Fibroblast of skin of abdomen (primary cell): ENCODE measurements at places on chromosomes 1 and 21.

- DNase-seq: no peak
Observed at GRCh38 chr1:151512801-151513625, 1.8 kb downstream of the CGN start.

- DNase-seq: peak; percentile 55
Observed at GRCh38 chr1:231138236-231138635, 23.6 kb upstream of the TRIM67 start.

DNA sequence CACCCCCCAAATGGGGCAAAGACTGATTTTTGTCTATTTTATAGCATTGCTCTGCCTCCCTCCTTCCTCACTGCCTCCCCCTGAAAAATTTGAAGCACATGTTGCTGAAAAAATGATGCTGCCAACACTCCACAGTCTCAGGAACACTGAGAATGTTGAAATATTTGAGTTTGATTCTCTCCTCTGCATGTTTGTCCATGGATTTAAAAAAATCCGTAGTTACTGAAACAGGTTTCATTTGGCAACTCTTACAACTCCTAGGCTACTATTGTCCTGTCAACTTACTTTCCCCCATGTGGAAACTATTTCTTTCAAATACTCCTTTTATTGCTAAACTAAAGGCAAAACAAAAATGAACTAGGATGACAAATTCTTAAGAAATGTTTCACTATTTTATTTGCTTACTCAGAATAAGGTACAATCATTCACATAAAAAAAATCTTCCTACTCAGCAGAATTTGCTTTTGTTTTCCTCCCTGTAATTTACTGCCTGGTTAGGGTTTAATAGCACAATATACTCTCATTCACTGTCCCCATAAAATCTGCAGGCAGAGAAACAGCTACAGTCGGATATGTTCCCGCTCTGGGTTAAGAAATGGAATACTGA lies 50.2 kb downstream of the C21orf91 start:
- DNase-seq: no peak

DNA sequence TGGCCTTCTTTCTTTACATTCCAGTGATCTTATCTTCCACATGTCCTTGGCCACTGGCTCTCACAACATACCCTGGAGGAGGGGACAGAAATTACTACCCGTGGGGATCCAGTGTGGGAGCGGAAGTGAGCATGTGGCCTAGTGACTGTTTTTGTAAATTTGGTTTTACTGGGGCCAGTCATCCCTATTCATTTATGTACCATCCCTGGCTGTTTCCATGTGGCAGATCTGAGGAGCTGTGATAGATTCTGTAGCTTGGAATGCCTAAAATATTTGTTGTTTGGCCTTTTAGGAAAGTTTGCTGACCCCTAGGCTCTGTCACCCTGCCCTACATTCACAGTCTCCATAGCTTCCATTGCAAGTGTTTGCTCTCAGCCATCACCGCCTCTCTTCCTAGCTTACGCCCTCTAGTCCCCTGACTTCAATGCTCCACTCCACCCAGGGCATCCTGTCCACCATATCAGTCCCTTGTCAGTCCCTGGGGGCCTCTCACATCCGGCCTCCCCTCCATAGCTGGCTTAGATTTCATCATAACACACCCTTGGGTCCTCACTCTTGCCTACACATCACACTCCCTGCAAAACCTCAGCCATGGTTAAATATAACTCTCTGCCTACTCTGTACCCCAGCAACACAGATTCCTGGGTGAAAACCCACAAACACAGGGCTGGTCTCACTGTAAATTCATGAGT lies 25.8 kb downstream of the DHCR24 start:
- no peak for DNase-seq

DNA sequence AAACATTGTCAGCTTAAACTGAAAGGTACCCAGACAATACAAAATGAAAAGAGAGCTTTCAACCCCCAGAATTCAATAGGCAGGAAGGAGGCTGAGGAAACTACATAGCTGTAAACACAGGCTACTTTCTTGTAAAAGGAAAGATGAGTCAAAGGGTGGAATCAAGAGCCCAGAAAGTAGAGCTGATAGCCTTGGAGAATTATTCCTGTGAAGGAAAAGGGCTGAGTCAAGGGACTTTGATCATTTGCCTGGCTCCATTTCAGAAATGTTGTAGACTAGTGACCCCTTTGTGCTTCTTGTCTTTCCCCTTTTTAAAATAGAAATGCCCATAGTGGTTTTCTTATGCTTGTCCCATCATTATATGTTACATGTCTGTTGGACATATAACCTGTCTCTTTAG lies 597.6 kb downstream of the ADGRL2 start:
- DNase-seq: peak; percentile 12

DNA sequence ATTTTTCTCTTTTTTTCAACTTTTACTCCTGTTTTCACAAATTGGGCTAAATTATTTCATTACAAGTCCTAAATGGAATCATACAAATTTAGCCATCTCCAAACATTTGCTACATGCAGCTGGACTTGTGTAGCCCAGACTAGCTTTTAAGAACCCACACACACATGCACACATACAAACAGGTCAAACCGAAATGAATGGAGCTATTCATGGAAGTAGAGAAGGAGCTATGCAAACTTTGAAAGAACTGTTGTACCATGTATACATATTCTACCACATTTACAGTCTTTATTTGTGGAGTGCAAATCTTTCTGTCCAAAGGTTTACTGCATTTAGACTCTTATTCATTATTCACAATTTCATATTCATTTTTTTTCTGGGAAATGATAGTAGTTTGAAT lies 189.1 kb upstream of the RNPC3 start:
- no peak for DNase-seq

DNA sequence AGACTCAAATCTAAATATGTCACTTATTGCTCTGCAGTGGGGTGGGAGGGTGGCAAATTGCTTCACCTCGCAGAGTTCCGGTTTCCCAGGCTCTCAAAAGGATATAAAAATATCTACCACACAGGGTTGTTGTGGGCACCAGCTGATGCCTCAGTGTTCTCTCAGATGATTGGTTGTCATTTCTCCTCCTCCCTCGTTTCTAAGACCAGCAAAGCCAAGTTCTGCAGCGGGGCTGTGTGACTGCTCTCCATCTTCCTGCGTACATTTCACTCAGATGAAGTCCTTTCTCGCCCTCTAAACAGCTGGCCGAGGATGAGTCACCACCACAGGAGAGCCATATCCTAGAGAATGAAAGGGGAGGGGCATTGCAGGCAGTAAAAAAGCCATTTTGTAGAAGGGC lies 35.0 kb upstream of the VWA5B1 start:
- peak; percentile 77 for DNase-seq

DNA sequence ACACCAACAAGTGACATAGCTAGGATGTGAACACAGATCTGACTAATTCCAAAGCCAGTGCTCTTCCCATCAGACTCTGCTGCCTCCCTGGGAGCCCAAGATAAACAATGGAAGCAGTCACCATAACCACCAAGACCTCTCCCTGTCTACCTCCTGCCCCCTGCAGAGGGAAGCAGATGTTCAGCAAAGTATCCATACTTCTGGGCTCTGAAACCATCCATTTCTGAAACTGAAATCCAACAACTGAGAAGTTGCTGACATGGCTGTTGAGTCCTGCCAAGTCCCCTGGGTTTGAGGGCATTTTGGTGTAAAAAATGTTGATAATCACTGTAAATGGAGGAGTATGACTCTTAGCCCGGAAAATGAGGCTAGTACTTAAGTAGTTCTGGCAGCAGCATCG lies 102.1 kb downstream of the TYW3 start:
- DNase-seq: peak; percentile 83

- peak; percentile 25 for DNase-seq
Observed at GRCh38 chr1:15758953-15759661, 512 bp downstream of the FBLIM1 start.

GRCh38 chr1:24294716-24295371 lies 24.3 kb upstream of the GRHL3 start:
- DNase-seq: peak; percentile 67

- DNase-seq: no peak
Observed at GRCh38 chr1:117586747-117587498, 18.9 kb upstream of the TENT5C start.

DNA sequence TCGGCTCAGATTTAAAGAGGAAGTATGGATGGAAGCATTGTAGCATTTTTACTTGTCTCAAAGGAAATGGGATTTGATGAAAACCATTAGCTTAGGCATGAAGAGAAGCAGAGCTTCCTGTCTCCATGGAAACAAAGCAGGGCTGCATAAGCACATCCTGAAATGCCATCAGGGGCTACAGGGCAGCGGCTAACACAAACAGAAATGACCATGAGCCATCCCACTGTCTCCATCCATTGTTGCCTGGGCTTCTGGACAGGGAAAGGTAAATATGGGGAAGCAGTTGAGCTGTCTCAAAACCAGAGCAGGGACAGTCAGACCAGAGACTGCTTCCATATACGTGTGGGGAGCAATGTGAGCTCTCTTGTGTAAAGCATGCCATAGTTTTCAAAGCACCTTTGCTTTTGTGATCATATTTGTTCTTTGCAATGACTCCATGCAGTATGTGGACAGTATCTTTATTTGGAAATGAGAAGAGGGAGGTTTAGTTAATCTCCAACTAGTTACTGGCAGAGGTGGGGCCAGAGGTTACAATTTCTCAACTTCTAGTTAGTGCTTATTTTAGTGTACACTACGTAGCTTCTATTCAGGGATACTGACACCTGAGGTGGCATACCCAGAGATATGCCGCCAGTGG lies 176.1 kb downstream of the CACNA1E start:
- no peak for DNase-seq

GRCh38 chr1:191669629-191670028 lies 488.6 kb upstream of the RGS18 start:
- DNase-seq: peak; percentile 19

GRCh38 chr1:231188072-231188471 lies 26.2 kb downstream of the TRIM67 start:
- DNase-seq: no peak

GRCh38 chr1:186016856-186017255 lies 282.7 kb downstream of the HMCN1 start:
- no peak for DNase-seq

DNA sequence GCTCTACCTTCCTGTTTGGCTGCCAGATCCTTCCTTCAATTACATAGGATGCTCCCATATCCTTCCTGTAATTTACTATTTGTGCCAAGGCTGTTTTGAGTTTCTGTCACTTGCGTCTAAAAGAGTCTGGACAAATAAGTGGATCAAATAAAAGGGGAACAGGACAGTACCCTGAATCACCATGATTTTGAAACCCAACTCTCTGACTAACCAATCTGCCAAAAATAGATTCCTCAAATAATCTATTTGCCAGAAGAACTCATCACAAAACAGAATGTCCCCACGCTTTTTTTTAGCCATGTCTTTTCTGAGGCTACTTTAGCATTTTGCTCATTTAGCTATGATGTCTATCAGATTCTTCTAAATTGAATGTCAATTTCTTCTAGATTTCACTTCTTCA lies 392.6 kb downstream of the NTNG1 start:
- no peak for DNase-seq

GRCh38 chr21:25708467-25709065 lies 26.1 kb downstream of the ATP5PF start:
- peak; percentile 42 for DNase-seq

DNA sequence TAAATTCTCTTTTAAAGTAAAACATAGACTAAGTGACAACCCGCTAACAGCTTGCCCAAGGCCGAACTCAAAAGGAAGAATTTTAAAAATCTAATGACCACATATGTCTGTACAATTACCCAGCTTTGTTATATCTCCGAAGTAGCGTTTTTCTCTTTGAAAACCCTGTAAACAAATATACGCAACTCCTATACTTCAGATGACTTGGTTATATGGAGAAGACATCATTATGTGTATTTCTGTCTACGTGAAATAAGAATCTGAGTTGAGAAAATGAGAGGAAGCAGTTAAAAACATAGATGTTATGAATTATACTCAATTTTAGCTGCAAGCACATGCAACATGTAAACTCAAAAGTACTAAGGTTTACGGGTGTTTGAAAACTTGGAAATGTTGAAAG lies 2.0 kb downstream of the PBX1 start:
- DNase-seq: no peak

DNA sequence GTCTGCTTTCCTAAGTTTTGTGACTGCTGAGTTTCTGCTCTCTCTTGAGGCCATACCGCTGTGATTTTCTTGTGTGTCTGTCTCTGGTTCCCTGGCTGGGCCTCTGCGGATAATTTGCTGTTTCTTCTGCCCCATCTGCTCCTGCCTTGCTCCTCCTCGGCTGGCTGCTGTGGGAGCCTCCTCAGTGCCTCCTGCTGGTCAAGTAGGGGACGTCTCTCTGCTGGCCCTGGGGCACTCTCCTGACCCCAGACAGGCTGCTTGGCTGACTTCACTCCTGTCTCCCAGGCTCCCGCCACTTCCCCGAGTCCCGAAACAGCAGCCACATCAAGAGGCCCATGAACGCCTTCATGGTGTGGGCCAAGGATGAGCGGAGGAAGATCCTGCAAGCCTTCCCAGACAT lies 28.5 kb downstream of the ETNK2 start:
- no peak for DNase-seq

DNA sequence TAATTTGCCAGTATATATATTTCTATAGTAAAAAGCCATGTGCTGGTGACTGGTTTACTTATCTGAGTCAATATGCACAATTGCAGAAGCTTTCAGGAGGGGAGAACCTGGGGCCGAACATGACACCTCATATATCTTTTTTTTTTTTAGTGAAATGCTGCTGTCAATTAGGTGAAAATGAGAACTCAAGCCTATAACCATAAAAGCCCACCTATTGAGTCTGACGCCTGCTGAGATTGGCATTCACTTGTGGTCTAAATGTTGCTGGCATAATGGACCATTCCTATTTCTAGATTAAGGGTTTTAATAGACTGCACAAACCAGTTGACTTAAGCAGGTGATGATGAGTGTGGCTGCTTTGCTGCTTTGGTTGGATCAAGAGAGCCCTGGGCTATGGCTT lies 10.8 kb downstream of the NTMT2 start:
- no peak for DNase-seq

GRCh38 chr1:161266836-161267235 lies 8.3 kb downstream of the PCP4L1 start:
- DNase-seq: no peak

GRCh38 chr1:25902462-25902861 lies 3.8 kb downstream of the STMN1 start:
- DNase-seq: no peak

DNA sequence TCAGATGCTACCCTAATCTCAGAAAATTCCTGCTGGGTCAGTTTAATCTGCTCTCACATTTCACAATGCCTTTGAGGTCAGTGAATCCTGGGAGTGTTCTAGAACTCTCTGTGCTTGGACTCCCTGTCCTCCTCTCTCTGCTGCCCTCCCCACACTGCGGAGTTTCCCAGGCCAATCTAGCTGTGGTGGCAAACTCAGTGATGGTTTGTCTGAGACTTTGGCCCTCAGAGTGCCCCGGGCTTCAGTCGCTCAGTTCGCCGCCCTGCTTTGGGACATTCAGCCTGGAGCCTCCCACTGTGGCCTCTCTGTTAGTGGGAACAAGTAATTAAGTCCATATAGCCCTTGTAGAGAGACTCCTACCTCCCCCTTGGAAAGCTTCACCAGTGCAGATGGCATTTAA lies 7.1 kb downstream of the C1orf226 start:
- no peak for DNase-seq

- DNase-seq: no peak
Observed at GRCh38 chr1:114997510-114998289, 31.9 kb upstream of the TSHB start.
